ENCODE measurements at places on chromosomes 13 and 19.
A peak's percentile ranks its signal among the peaks of the same experiment; 100 is the strongest.

DNA sequence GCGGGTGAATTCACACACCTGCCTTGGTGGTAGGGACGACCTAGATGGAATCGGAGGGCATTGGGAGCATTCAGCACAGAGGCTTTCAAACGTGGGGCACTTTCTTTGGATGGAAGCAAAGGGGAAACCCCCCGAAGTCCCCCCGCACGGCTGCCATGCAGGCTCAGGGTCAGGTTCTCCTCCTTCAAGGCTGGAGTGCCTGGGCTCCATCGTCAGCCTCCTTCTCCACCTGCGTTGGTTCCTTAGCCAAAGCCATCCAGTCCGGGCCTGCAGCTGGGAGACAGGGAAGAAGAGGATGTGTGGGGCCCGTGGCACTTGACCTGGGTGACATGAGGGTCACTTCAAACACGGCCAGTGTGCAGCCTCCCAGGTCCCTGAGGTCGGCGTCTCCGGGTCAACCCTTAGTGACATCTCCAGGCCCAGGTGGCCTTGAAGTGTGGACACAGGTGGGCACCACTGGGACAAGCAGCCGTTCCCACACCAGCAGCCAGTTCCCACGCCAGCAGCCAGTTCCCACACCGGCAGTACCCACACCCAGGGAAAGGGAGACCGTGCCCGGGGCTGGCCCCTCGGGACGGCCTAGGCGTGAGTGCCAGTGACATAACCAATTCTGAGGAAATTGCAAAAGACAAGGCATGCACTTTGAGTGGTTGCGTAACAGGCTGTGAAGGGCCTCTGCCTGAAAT, 116.0 kb downstream of the SOX1 start:
- peak; percentile 70 for DNase-seq

- DNase-seq, result no peak
Observed at GRCh38 chr13:25171170-25171516, 945 bp downstream of the AMER2 start.

DNA sequence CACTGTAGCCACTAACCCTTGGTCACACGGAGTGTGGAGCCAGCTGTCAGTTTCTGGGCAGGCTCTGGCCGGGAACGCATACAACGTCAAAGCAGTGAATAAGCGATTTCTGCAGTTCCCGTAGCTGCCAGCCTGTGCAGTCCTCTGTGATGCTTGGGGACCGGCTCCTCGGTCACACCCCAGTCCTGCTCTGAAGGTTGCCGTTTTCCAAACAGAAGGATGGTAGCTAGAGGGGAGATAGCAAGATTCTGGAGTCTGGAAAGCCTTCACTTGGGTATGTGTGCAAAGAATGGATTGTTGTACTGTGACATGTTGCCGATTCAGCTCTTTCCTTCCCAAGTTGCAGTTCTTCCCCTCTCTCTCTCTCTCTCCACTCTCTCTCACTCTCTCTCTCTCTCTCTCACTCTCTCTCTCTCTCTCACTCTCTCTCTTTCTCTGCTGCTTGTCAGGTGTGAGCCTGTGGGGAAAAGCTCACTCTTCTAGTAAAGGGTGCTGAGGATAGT, 38.7 kb upstream of the C1QTNF9 start:
- peak; percentile 78 for DNase-seq

GRCh38 chr19:18809149-18809868, 18.2 kb upstream of the COMP start:
- DNase-seq, result peak; percentile 64

DNA sequence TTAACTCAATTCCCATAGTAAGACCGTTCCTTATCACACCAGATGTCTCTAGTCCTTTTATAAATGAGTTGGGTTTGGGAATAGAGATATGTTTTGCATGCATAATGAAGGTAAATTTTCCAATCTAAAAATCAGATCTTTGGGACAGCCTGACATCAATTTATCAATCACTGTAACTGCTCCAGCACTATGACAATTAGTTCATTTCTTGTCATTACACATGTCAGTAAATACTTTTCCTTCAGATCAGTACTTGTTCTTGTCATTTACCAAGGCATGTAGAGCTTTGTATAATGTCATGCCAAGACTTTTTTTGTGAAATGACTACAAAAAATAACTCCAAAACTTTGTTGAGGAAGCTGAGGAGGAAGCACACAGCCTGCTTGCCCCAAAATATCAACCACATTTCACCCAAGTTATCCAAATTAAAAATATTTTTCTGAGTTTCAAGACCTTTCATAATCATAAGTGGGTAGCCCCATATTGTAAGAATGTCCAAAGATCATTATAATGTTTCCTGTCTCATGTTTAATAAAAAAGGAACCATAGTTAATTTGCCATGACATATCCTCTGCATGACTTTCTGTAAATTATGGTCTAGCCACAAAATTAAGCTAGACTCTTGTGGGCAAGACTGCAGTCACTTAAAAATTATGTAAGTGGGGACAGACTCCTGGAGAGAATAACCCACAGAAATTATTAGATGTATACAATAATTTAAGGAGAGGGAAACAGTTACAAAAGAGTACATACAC, 586.8 kb downstream of the TBC1D4 start:
- DNase-seq, result no peak

- peak; percentile 91 for DNase-seq
Observed at GRCh38 chr19:42433503-42434260, 6.5 kb upstream of the LIPE start.

DNA sequence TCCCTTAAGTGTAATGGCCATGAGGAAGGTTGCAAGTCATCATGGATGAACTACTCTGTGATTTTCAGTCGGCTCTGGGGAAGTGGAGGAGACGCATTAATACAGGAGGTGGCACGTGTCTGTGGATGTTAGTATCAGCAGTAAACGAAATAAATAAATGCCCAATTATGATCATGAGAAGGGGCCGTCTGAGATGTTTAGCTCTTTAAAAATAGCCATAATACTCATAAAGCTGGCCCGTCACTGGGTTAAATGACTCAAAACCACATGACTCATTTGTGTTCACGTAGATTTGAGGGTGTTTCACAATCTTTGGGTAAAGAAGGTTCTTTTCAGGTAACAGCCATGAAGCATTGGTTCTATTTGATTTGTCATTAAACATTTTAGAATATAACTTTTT, 620.6 kb downstream of the GPC6 start:
- no peak for DNase-seq

DNA sequence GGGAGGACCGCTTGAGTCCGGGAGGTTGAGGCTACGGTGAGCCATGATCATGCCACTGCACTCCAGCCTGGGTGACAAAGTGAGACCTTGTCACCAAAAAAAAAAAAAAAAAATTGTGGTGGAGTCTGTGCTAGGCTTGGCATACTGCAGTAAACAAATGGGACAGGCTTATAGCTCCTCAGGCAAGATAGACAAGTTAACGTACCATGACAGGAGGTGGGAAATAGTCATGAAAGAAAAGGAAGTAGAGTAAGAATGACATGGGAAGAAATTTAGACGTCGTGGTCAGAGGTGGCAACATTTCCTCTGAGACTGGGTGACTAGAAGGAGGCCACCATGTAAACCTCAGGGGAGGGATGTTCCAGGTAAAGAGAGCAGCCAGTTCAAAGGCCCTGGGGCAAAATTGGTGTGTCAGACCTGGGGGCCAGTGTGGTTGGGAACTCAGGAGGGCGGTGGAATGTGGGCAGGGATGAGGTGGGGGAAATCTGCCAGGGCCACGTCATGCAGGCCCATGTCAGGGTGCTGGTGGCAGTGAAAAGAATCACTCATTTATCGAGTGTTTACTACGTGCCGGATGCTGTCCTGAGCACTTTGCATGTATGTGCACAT, 5.6 kb downstream of the SNRPA start:
- DNase-seq, result no peak

DNA sequence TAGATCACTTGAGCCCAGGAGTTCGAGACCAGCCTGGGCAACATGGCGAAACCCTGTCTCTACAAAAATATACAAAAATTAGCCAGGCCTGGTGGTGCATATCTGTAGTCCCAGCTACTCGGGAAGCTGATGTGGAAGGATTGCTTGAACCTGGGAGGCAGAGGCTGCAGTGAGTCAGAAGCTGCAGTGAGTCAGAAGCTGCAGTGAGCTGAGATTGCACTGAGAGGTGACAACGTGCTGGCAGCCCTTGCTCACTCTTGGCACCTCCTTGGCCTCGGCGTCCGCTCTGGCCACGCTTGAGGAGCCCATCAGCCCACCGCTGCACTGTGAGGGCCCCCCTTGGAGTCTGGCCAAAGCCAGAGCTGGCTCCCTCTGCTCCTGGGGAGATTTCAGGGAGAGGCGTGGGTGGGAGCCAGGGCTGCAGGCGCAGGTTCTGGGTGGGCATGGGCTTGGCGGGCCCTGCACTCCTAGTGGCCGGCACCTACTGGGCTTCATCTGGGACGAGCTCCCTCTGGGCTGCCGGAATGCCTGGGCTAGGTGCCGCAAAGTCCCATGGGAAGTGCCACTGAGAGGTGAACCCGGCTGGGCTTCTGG, 39.5 kb upstream of the RPL21 start:
- DNase-seq, result no peak

DNA sequence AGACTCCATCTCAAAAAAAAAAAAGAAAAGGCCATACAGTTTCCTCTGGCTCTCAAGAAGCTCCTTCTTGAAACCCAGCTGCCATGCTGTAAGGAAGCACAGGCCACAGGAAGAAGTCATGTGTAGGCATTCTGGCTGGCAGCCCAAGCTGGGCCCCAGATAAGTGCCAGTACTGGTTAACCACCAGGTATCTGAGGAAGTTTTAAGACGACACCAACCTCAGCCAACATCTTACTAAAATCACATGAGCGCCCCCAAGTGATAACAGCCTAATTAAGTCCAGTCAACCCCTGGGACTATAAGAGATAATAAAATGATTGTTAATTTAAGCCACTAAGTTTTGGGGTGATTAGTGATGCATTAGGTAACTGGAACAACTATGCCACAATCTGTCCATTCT, 27.4 kb upstream of the AKT2 start:
- DNase-seq, result no peak

DNA sequence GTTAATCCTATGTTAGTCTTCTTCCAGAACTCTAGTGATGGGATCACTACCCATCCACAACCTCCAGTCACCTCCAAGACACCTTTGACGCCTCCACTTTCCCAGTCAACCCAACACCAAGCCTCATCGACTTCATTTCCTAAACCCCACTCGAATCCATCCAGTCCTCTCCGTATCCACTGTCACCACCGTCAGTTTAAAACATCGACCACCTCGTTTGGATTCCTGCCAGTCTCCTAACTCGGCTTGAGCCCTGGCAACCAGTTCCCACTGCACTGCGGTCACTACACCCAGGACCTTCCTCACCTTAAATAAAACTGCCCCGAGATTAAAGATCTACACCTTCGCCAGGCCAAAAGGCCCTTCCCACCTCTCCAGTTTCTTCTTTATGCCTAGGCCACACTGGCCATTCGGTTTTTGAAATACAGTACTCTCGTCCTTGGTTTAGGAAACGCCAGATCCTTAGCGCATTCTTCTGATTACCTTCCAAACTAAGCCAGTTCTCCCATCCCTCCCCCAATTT, 1.2 kb downstream of the MTIF3 start:
- no peak for DNase-seq

Measured in right lobe of liver (tissue), 6 donors.